ENCODE measurements at places on chromosomes 5 and 9.

- DNase-seq, result no peak
These were observed 18.9 kb downstream of the PFDN1 start for GRCh38 chr5:140284013-140284412.

- DNase-seq, result no peak
These were observed 8.9 kb downstream of the IPO11 start for GRCh38 chr5:62421414-62421813.

GRCh38 chr9:95572381-95573151, 55.8 kb upstream of the PTCH1 start:
- no peak for DNase-seq

DNA sequence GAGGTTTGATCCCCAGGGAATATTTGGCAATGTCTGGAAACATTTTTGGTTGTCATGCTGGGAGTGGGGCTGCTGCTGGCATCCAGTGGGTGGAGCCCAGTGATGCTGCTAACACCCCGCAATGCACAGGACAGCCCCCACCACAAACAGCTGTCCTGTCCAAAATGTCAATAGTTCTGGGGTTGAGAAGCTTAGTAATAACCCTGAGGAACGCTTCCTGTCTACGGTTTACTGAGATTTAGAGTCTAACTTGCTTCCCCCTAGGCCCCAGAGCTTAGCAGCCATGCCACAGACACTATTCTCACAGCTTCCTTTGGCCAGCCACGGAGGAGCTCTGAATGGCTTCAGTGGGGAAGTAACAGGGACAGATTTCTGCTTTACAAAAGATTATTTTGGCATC, 66.5 kb downstream of the MSX2 start:
- no peak for DNase-seq

DNA sequence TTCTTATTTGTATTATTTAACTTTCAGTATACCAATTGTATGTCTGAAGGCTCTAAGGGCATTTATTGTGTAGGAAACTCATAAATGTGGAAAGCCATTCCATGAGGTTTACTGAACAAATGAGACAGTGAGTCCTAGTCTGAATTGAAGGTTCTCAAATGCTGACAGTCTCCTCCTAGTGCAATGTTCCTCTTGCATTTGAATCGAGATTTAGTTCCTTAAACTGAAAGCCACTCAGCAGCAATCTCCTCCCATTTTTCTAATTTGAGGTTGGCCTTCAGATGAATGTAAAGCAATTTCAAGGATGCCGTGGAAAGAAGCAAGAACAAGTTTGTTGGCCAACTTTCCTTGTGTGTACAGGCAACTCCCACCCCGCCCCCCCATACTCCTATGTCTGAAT, 493.2 kb upstream of the KLF4 start:
- no peak for DNase-seq

DNA sequence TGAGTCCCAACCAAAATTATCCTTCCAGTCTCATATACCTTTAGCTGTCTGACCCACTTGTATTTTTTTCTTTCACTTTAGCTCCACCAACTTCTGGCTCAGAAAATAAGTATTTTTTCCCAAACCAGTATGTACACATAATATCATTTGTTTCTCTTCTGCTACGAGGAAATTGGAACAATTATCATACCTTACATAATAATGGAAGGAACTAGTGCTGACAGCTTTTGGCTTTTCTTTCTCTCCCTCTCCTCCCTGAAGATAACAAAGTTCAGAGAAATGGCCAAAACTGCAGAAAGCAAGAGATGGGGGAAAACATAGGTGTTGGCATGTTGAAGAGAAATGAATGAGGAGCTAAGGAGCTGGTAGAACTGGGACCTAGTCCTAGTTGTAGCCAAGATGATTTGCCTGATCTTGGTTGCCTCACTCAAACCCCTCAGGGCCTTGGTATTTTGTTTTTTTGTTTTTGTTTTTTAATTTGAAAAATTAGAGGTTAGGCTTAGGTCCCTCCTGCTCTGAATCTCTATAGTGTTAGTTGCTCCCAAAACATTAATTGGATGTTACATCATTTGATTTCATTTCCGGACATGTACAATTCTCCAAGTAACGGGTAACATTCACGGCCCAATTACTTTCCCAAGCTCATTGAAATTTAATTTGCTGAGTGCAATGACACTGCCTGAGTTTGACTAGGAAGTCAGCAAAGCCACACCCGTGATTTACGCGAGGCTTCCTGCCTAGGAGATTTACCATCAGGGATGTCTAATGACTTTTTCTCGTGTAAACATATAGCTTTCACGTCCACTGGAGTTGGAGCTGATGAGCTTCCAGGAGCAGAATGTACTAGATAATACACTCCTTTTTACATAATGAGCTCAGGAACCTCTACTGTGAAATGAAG, 291.6 kb downstream of the TLE1 start:
- no peak for DNase-seq

GRCh38 chr5:142233083-142234032, 91.5 kb downstream of the SPRY4 start:
- DNase-seq, result no peak

DNA sequence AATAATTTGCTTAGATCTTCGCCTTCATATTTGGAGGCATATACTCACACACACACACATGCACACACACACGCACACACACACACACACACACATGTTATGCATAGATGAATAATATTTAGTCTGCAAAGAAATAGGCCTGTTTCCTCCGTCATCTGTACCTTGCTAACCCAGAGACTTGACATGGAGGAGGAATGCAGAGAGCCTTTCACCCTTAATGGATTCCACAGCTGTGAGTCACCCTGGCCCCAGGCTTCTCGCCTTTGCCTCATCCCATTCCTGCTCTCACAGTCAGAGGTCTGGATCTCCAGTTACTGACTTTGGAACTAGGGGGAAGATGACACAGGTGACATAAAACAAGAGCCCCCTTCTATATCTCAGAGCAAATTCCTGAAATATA, 29.7 kb downstream of the ZNF462 start:
- no peak for DNase-seq

GRCh38 chr9:76330034-76330433, 64.2 kb downstream of the RFK start:
- no peak for DNase-seq

DNA sequence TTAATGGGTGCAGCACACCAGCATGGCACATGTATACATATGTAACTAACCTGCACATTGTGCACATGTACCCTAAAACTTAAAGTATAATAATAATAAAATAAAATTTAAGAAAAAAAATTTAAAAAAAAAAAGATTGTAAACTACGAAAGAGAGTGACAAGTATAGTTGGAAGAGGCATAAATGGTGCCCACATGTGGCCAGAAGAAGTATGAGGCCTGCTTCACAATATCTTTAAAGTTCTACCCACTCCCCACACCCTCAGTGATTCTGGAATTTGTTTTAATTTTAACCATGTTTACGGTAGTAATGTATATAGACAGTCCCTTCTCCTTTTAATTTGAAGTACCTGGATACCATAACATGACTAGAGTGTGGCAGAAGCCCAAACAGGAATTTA, 172.7 kb downstream of the CHSY3 start:
- no peak for DNase-seq

GRCh38 chr5:158881091-158881880, 218.4 kb downstream of the EBF1 start:
- no peak for DNase-seq

DNA sequence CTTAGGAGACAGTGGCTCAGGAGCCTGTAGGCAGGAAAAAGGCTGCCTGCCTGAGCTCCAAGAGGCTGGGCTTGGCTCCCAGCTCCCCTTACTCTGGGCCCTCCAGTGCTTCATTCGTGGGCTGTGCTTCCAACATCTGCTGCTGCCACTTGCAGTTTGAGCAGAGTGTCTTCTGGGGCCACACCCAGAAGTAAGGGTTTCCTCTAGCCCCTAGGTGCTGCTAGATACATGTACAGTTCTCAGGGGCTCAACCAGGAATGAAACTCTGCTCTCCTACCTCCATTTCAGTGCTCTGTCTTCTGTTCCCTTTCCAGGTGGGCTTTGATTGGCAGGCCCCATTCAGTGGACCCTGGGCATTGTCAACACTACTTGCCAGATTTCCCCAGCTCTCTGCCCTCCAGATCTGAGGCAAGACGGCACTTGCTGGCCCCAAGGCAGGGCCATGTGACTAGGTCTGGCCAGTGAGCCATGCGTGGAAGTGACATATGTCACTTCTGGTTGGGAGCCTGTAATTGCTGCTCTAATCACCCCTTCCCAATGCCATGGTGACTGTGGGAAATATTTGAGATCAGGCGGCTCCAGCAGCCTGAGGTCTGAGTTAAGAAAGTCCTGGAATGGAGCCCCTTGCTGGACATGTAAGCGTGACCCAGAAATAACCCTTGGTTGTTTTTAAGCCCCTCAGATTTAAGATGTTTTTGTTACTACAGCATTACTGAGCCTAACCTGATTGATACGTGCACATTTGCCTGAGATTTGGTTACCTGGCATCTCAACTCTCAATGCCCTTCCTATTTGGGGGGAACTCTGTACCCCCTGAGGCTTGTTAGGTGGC, 9.4 kb upstream of the BOD1 start:
- no peak for DNase-seq

DNA sequence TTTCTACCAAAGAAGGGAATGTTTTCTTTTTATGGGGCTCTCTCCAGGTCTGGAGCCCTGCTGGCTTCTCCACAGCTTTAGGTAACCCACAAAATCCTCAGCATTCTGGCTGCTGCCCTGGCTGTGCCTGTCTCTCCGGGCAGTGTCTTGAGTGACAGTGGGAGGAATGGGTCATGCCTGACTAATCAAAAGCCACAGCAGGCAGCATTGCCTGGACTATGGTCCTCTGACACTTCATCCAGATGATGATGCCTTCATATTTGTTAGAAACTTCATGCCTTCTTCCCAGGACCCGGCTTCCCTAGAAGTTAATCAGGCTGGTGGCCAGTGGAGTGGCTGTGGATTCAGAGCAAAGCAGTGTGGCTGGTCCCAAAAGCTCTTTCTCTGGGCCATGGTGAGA, 32.2 kb upstream of the TGFBI start:
- no peak for DNase-seq
